IPS-NIHi11 (cell line): ENCODE measurements at places on chromosomes 2 and 18.

GRCh38 chr2:217804791-217805667 lies 197.8 kb downstream of the TNS1 start:
- no peak for DNase-seq

- DNase-seq, result no peak
Measured at GRCh38 chr2:108634011-108634410, 85.3 kb upstream of the RANBP2 start.

- DNase-seq, result no peak
Measured at GRCh38 chr2:202815548-202816360, 55.8 kb downstream of the ICA1L start.

GRCh38 chr2:240988146-240988545 lies 10.3 kb upstream of the SNED1 start:
- no peak for DNase-seq

DNA sequence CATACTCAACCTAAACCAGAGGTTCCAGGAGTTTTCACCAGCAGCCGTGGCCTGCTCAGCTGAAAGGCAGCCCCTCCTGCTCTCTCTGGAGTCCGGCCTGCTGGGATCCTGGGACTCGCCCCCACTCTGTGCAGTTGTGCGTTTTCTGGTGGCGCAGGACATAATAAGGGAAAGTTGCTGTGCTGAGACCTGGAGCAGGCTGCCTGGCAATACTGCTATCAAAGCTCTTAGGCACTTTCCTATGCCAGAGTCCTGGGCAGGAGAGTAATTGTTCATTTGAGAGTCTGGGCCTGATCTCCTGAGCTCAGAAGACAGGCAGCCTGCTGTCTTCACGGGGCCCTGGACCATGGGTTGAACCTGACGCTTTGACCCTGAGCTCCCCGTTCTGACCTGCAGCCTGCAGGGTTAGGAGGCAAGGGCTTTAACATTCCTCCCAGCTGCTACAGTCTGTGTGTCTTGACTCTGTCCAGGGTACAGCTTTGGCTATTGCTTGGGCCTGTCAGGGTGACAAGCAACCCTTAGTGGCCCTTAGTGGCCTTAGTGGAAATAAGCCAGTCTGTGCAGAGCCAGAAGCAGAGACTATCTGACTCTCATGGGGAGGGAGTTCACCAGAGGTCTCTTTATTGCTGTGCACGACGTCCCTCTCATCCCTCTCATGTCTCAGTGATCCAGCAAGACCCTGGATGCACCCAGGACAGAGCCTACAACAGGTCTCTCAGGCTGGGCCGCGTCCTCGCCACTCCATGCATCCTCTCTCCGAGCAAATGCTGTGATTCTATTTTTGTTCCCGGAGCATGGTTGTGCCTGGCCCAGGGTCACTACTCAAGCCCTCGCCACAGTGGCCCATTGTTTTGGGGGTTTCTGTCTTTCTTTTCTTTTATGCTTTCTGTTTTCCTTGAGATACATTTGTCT lies 60.6 kb downstream of the ACKR3 start:
- DNase-seq, result no peak

GRCh38 chr2:30362468-30363081 lies 84.5 kb upstream of the LCLAT1 start:
- DNase-seq, result no peak

DNA sequence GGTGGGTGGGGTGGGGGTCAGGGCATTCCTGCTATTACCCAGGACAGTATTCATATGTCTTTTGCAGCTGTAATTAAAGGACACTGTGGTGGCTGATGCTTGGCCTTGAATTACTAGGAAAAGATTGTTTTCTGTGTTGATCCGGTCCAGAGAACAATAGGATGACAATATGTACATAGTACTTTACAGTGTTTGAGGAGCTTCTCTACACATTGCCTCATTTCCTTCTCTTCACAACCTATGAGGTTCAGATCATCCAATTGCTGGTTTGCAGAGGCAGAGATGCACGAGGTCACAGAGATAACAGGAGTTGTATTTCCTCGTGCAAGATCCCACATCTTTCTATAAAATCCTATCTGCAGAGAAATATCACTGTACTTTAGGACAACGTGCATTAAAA lies 119.5 kb downstream of the LIPG start:
- DNase-seq, result no peak

DNA sequence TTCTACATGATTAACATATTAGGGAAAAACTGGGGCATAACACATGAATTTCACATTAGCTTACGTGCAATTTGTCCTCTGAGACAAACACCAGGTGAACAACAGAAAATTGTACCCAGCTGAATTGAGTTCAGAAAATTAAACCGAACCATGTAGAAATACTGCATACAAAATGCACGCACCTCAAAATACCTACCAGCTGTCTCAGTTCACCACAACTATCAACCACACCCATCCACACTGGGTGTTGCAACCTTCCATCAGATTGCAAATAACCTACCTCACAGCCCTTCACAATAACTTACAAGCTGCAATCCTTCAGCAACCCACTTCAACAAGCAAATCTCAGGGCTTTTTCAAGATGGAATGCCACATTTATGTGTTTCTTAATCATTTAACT lies 55.9 kb downstream of the UNC50 start:
- DNase-seq, result no peak

DNA sequence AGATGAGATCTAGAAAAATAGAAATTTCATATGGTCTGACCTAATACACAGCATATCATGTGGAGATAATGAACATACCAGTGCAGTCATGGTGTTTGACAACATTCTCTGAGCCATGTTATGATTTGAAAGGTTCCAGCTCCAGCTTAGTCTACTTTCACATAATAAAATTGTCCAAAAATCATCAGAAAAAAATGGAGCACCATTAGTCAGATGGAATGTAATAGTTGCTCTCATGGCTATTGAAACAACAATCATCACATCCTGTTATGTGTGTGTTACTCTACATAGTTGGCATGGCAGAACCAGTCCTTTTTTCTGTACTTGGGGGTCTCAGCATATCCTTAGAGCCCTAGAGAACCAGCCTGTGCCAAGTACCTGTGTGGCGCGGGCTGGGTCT lies 678.9 kb upstream of the FANCL start:
- no peak for DNase-seq

DNA sequence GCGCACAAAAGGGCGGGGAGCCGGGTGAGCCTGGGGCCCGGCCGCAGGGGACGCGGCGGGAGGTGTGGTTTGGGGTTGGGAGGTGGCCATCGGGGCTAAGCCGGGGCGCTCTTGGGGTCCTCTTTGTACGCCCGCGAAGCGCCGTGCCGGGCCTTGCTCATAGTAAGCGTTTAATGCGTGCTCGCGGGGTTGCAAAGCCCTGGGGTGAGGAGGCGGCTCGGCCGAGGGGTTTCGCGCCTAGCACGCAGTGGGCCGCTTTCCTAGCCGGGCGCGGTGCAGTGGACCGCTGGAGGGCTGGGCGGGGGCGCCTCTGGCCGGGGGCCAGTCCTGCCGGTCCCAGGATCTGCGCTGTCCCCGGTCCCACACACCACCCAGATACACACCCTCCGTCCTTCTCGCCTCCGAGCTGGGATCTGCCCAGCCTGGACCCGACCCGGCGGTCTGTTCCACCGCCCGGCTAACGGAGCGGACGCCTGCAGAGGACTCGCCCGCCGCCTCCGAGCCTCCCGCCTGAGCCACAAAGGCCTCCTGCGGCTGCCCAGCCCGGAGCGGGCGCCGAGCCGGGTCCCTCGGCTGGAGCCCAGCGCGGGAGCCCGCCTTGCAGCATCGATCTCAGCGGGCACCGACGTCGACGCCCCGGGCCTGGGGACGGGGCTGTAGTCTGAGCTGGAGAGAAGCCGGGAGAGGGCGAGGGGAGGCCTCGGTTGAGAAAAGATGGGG lies 564 bp downstream of the DPYSL5 start:
- peak; percentile 61 for DNase-seq

- no peak for DNase-seq
Measured at GRCh38 chr2:168182550-168183249, 64.7 kb downstream of the STK39 start.

DNA sequence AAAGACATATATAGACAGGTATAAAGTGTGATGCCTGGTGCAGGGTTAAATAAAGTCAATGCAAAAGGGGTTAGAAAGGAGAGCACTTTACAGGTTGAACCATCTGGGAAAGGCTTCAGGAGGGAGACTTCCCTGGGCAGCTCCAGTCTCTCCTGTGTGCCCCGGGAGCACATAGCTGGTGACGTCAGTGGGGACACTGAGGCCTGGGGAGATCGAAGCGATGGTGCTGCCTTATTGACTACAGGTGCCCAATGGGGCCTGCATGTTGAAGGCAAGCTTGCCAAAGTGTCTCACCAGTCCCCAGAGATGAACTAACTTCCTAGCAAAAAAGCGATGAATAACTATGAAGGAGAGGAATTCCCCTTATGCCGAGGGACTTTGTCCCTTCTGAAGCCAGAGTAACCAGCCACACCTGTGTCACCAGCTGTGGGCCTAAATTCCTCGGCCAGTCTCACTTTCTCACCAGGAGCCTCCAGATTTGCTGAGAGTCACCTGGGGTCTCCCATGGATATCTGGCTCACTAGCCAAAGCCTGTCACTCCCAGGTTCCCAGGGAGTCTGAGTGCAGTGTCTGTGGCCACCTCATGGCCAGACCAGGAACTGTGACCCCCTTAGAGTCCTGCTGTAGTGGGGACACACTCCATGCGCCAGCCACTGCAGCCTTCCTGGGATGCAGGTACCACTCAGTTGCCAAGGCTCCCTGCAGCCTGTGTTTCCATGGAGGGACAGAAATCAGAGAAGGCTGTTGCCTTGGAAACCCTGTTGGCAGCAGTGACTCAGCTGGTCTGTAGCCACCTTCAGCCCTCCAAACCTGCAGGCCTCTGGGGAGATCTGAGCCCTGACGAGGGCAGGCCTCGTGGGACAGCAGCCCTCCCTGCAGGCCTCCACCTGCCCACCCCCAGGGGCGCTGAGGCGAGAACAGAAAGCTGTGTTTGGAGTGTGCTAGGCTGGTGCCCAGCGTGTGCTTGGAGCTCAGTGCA lies 128.7 kb downstream of the CTIF start:
- DNase-seq, result peak; percentile 59

DNA sequence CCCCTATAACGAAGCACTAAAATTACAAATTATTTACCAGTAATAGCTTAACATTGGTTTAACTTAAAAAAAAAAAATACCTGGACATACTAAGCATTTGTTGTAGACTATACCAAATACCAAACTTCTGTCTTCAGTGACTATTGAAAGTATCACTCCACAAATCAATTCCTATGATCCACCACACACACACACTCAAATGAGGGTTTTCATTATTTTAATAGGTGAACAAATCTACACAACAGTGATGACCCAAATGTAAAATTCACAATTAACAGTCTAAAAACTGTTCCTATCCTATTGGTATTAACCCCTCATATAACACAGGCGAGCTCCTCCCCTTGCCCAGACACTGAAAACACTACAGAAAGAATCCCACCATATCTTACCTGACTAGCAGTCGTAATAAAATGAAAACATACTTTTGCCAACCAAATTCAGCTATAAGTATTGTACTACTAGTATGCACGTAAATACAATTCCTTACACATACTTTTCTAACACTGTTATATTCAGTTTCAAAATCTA lies 2.5 kb downstream of the SP3 start:
- no peak for DNase-seq

- DNase-seq, result no peak
Measured at GRCh38 chr2:15745350-15745749, 153.7 kb downstream of the DDX1 start.

GRCh38 chr2:170862286-170862902 lies 45.7 kb downstream of the GAD1 start:
- no peak for DNase-seq

DNA sequence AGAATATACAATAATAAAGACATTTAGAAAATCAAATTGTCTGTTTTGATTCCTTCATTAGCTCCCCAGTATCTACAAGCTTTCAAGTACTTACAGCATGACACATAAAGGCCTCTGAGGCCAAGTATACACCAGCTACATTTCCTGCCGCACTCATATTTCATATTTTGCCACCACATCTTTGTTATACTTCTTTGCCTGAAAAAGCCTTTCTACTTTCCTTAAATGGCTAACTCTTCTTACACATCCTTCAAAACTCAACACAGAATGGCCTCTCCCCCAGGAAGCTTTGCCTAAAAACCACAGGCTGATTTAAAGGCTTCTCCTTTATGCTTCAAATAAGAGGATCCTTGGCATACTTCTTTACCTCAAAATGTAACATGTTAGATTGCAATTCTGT lies 4.5 kb downstream of the STK17B start:
- no peak for DNase-seq

GRCh38 chr2:16322308-16323125 lies 343.1 kb downstream of the CYRIA start:
- DNase-seq, result no peak

DNA sequence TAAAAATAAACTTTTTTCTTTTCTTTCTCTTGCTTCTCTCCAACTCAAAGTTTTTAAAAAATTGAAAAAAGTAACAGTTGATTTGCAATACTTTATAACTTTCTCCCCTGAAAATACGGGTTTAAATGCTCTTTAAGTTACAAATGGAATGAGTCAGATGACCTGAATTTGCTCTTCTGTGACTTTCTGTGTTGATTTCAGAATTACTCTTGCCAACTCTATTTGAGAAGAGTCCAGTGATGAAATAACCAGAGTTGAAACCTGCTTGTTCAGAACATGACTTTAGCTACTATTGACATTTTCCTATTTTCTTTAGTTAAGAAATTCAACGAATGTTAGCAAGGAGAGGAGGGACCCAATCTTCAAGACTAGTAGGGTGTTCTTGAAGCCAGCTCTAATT lies 146.1 kb upstream of the ZSWIM2 start:
- no peak for DNase-seq

- DNase-seq, result peak; percentile 48
Measured at GRCh38 chr2:15665067-15665942, 73.6 kb downstream of the DDX1 start.

DNA sequence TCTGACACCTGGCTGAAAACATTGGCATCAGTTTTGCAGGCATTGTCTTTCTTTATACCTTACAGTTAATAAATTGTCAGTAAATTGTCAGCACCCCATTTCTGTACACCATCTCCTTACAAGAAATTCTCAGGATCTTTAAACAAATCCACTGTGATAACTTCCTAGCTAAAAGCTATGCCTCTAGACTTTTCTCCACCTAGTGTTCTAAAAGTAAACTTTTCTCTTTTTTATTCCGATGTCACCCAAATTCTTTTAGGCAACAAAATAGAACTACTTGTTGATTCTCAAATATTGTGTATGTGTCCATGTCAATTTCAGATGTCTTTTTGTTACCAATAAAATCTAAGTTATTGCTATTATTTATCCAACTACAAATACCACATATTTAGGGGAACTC lies 617.4 kb upstream of the NRXN1 start:
- DNase-seq, result no peak

GRCh38 chr2:28994679-28995078 lies 13.6 kb downstream of the TOGARAM2 start:
- no peak for DNase-seq

- no peak for DNase-seq
Measured at GRCh38 chr2:112841295-112842044, 4.9 kb upstream of the IL1B start.
